Endothelial cell (in vitro differentiated cells): ENCODE measurements at places on chromosomes 2 and 18. TPM values are rescaled to one million over a fixed set of nuclear protein-coding genes. Genes with fewer than 3 reads are reported as not detected.
A peak's percentile ranks its signal among the peaks of the same experiment; 100 is the strongest.

The MROH2A gene
- 0.31 TPM for total RNA-seq

DNA sequence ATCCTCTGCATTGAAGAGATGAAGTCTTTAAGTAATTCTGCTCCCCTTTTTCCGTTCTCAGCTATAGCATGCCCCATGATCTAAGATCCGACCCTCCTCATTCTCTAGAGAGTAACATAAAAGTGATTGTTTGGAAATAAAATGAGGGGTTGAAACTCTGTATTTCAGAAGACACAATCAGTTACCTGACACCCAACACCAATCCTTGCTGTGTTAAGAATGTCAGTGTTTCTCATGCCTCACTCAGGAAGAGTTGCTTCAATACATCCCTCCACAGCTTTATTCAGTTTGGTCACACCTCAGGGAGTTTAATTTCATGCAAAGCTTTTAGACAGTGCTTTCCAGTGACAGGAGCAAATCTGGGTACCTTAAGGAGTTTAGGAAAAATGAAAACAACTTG, 49.9 kb upstream of the RBBP8 start:
- H3K27ac ChIP-seq: no peak overlapping the region
- no peak overlapping the region for H3K4me3 ChIP-seq
- peaks cover 7% of the 10 kb centered on the region for H3K36me3 ChIP-seq
- no peak for DNase-seq
- no peaks in the 10 kb centered on the region for H3K27me3 ChIP-seq
- H3K4me1 ChIP-seq: no peaks in the 10 kb centered on the region

GRCh38 chr2:233351423-233351822, 2.9 kb upstream of the DGKD start:
- H3K4me3 ChIP-seq: no peak overlapping the region
- peaks cover 11% of the 10 kb centered on the region for H3K4me1 ChIP-seq
- peaks cover 12% of the 10 kb centered on the region for H3K27me3 ChIP-seq

DNA sequence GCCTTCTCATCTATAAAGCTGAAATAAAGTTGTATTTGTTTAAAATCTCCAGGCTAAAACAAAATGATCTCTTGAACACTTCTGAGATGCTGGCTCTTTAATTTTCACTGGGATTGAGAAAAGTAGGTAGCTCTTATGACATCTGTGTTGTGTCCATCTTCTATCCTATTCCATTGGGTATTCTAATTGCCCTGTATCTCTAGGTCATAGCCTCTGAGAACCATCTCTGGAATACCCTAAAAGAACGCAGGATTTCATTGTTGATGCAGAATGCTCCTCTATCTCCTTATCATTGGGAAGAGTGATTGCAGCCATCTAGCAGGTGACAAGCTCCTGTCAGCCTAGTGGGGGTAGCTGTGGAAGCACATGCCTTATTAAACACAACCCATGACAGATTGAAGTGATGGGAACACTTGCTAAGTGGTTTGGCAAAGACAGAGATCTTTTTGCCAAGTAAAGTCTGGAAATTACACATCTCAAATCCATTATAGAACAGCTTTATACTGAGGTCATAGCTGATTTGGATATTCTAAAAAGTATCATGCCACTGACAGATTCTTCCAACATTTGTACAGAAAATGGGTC, 178.2 kb downstream of the TDRD15 start:
- DNase-seq: no peak
- no peak overlapping the region for H3K4me3 ChIP-seq
- peaks cover 6% of the 10 kb centered on the region for H3K4me1 ChIP-seq

GRCh38 chr2:105746177-105747080, 1.7 kb downstream of the NCK2 start:
- peak overlapping the region; percentile 91 for H3K27ac ChIP-seq
- H3K27me3 ChIP-seq: peaks cover 14% of the 10 kb centered on the region
- peaks cover 24% of the 10 kb centered on the region for H3K36me3 ChIP-seq
- DNase-seq: peak; percentile 40

DNA sequence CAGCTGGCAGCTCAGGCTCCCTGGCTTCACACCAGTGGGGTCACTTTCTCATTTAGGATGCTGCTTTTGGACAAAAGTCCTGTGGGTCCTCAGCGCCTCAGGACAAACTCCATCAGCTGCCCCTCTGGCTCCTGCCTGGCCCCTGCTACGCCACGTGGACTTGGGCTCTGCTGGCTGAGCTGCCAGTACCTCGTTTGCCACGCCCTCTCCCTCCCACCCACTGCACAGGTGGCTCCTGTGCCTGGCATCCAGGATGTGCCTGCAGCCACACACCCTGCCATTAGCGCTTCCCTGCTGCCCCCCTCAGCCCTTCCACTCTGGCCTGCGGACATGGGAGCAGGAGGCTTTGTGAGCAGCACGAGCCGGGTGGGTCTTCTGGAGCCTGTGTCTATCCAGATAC, 118.9 kb downstream of the ZNF236 start:
- no peak overlapping the region for H3K4me3 ChIP-seq
- DNase-seq: no peak
- peaks cover 1% of the 10 kb centered on the region for H3K27me3 ChIP-seq
- no peaks in the 10 kb centered on the region for H3K4me1 ChIP-seq

GRCh38 chr2:142937347-142937746, 59.9 kb downstream of the KYNU start:
- H3K4me1 ChIP-seq: no peaks in the 10 kb centered on the region
- H3K27ac ChIP-seq: no peak overlapping the region
- peaks cover 7% of the 10 kb centered on the region for H3K27me3 ChIP-seq

- peaks cover 1% of the 10 kb centered on the region for H3K27me3 ChIP-seq
- no peak for DNase-seq
- H3K27ac ChIP-seq: no peak overlapping the region
- H3K4me1 ChIP-seq: no peaks in the 10 kb centered on the region
- H3K4me3 ChIP-seq: no peak overlapping the region
- peaks cover 2% of the 10 kb centered on the region for H3K36me3 ChIP-seq
Observed at GRCh38 chr2:101942851-101943250, 48.9 kb upstream of the IL1R2 start.

DNA sequence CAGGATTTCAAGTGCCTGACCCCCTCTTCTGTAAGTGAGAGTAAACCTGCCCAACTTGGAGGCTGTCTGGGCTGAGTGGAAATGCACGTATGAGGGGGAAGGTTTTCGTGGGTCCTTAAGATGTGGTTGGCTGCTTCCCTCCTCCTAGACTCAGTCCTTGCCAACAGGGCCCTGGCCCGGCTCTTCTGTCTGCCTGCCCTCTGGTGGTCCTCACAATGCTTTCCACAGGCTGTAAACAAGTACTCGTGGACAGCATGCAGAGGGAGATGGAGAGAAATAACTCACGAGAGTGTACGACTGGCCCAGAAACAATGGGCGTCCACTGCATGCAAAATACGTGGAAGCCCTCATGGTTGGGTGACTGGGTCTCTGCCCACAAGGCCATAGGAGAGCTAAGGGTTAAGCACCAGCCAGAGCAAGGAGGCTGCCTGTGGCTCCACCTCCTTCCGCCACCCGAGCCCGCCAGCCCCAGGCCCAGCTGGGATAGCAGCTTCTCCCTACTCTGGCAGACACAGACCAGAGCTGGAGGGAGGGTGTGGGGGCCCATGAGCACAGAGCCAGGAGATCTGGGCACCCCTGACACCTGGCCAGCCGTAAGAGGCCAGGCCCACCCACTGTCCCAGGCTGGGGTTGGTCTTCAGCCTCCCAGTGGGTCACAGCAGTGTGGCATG, 17.0 kb upstream of the ARHGEF4 start:
- no peak overlapping the region for H3K27ac ChIP-seq
- DNase-seq: no peak
- no peak overlapping the region for H3K4me3 ChIP-seq
- H3K36me3 ChIP-seq: peaks cover 4% of the 10 kb centered on the region

- no peaks in the 10 kb centered on the region for H3K27me3 ChIP-seq
- DNase-seq: no peak
- H3K4me3 ChIP-seq: no peak overlapping the region
- no peak overlapping the region for H3K27ac ChIP-seq
Observed at GRCh38 chr2:23460993-23461392, 76.0 kb downstream of the KLHL29 start.

The ADAM17 gene
- total RNA-seq: 39.7 TPM

The LDLRAD4 gene
- total RNA-seq: 34.1 TPM

DNA sequence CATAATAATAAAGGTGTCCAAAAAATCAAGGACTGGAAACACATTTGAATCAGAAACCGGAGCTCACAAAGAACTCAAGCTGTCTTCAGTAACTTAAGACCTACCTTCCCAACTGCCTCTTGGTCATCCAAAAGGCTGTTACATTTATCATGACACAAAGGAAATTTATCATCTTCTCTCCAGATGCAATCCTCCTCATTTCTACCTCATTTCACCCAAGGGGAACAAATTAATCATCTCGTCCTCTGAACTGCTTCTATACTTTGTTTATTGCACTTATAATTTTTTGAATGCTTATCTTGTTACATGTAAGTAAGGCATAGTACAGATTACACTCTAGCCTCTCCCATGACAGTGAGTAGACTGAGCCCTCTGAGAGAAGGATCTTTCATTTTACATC, 105.1 kb upstream of the RGPD4 start:
- H3K27me3 ChIP-seq: no peaks in the 10 kb centered on the region
- H3K36me3 ChIP-seq: no peaks in the 10 kb centered on the region
- H3K4me3 ChIP-seq: no peak overlapping the region
- peaks cover 5% of the 10 kb centered on the region for H3K4me1 ChIP-seq
- H3K27ac ChIP-seq: no peak overlapping the region

The DTNA gene
- total RNA-seq: 17.9 TPM

The TYMS gene
- 61.7 TPM for total RNA-seq

DNA sequence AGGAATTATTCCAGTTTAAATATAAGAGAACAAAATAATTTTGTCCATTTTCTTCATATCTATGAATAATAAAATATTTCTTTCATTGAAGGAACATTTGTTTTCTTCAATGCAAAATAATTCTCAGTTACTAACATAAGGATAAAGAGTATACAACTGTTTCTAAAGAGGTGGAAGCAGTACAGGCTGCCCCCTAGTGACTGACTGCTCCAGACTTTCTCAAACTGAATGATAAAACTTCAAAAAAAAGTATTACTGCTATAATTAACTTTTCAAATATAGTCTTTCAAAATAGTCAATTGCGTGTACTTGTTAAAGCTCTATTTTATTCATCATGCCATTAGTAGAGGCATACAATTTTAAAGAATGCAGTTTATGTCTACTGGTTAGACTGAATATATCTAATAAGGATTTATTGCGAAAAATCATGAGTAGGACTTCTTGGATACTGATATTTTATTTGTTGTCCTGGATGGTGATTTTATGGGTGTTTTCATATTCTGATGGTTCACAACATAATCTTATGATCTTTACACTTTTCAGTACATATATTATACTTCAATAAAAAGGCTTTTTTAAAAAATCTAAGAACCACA, 100.1 kb downstream of the WDPCP start:
- peak; percentile 11 for DNase-seq
- H3K4me3 ChIP-seq: no peak overlapping the region
- no peak overlapping the region for H3K27ac ChIP-seq
- H3K4me1 ChIP-seq: no peaks in the 10 kb centered on the region
- H3K27me3 ChIP-seq: no peaks in the 10 kb centered on the region

The HOXD10 gene
- total RNA-seq: not detected

DNA sequence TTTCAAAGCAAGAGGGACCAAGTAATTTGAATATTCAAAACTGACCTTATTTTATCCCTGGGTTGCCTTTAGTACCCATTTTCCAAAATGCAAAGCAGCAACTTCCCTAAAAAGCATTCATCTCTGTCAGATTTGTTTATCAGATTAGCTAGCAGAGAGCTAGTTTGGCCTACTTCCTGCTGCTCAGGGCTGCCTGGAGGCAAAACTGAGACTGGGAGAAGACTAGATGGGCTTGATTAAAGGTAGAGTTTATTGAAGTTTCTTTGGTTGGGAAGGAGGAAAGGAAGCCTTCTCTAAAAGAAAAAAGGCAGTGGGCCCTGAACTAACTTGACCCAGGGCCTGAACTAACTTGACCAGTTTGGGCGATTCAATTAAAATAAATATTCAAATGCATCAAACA, 426.1 kb upstream of the FAM98A start:
- no peak for DNase-seq
- H3K27me3 ChIP-seq: no peaks in the 10 kb centered on the region

DNA sequence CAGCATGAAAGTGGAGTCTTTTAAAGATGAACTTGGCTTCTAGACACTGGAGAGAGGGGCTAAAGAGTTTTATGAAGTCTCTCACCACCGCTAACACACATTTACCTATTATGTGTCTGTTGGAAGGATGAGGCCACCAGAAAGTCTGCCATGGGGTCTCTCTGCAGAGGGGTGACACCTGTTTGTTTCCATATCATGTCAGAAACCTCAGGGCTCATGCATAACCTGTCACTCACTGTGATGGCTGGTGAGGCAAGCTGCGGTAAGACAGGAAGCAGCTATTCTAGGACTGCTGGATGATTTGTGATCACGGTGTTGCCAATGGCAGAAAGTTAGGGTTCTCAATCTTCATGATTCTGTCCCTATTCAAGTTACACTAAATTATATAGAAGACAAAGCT, 60.8 kb upstream of the DNMT3A start:
- no peak for DNase-seq
- no peaks in the 10 kb centered on the region for H3K4me1 ChIP-seq
- H3K4me3 ChIP-seq: no peak overlapping the region
- H3K27ac ChIP-seq: no peak overlapping the region
- no peaks in the 10 kb centered on the region for H3K27me3 ChIP-seq
- H3K36me3 ChIP-seq: no peaks in the 10 kb centered on the region

The PMAIP1 gene
- total RNA-seq: 3.2 TPM

The KIF1A gene
- total RNA-seq: 52.2 TPM

The GAREM1 gene
- total RNA-seq: 1.2 TPM

The SERPINB4 gene
- 0.41 TPM for total RNA-seq

- peaks cover 10% of the 10 kb centered on the region for H3K36me3 ChIP-seq
- no peak for DNase-seq
- H3K27me3 ChIP-seq: peaks cover 1% of the 10 kb centered on the region
- H3K4me1 ChIP-seq: no peaks in the 10 kb centered on the region
Observed at GRCh38 chr2:203383038-203383437, 54.8 kb downstream of the ABI2 start.

The MC4R gene
- not detected for total RNA-seq

The RUFY4 gene
- not detected for total RNA-seq

DNA sequence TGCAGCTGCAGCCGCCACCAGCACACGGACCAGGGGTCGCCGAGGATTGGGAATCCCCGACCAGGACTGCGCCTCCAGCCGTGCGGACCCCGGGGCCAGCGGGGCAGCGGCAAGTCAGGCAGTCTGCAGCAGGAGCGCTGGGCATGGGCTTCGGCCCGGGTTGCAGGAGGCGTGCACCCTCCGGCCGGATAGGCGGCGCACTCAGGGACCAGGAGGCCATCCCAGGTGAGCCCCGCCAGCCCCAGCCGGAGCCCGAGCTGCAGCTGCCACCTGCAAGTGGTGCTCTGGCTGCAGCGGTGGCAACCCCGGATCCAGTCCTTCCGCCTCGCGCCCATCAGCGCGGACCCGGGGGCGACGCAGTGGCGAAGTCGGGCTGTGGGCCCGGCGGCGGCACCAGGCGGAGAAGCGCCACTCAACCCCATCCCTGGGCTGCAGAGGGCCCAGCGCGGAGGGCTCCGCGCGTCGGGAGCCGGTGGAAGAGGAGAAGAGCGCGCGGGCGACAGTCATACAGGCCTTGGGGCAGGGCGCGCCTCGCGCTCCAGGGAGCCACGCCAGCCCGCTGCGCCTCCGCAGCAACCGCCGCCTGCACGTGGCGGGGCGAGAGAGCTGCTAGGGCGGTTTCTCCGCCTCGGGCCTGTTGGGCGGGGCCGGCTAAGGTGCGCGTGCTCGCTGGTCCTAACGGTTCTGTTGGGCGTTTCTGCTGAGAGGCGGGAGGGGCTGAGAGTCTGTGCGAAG, 73.8 kb downstream of the RPIA start:
- H3K27me3 ChIP-seq: peaks cover 5% of the 10 kb centered on the region
- peak; percentile 50 for DNase-seq
- H3K4me3 ChIP-seq: peak overlapping the region; percentile 90
- peaks cover 4% of the 10 kb centered on the region for H3K4me1 ChIP-seq
- H3K36me3 ChIP-seq: peaks cover 5% of the 10 kb centered on the region

The MATN3 gene
- total RNA-seq: 8.9 TPM
